H54 (cell line): ENCODE measurements at places on chromosomes 5 and 9.

DNA sequence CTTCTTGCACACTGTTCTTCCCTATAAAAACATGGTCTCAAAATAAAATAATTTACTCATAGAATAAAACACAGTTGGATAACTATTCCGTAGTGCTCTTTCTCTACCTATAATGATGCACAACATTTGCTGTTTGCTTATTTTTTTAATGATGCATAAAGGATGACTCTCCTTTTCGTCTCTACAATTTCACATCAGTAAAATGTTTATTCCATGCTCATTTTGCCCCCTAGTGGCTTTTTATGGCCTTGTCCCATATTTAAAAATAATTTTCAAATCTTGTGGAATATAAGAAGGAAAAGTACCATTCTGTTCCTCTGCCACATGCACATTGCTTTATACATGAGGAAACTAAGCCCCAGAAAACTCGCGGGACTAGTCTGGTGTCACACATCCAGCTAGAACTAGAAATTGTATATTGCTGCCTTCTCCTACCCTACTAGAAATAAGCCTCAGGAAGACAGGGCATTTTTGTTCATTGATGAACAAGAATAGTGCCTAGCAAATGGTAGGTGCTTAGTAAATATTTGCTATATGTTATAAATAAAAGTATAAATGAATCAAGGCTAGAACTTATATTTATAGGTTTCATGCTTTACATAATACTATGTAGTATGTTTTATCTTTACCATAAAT is 12.7 kb downstream of the KCTD16 start:
- no peak for DNase-seq

DNA sequence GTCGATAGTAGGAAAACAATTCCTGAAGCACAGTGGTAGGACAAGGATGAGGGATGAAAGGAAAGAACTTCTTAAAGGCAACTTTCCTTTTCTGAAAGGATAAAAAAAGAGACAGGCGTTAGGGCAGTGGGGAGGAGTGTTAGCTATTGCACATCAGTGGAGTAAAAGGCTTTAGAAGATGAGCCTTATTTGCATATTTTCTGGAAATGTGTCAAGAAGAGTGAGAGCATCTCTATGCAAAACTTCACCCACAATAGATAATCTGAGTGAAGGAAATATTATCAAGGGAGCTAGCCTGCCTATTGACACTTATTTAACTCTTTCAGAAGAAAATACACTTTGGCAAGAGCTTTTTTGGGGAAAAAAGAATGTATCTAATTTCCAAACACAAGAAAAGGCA is 151.6 kb downstream of the MACIR start:
- DNase-seq, result no peak

- DNase-seq, result no peak
Observed at GRCh38 chr5:55535199-55535905, 588 bp upstream of the PLPP1 start.

GRCh38 chr5:56299212-56299611 is 66.1 kb upstream of the ANKRD55 start:
- no peak for DNase-seq

DNA sequence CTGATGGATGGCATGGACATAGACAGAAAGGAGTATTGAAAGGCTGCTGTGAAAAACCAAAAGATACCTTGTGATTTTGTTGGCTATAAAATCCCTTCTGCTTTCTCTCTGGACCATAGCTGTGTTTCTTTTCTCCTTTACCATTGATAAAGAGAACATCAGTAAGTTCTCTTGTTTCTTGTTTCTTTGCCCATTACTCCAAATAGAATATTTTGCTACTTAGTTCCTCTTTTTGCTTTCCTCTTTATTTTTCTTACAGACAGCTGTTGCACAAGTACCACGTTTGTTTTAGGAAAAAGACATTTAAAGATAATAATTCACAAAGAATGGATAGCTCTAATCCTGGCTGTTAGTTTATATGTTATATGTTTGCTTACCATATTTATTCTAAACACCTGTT is 1129.2 kb downstream of the DTWD2 start:
- no peak for DNase-seq

DNA sequence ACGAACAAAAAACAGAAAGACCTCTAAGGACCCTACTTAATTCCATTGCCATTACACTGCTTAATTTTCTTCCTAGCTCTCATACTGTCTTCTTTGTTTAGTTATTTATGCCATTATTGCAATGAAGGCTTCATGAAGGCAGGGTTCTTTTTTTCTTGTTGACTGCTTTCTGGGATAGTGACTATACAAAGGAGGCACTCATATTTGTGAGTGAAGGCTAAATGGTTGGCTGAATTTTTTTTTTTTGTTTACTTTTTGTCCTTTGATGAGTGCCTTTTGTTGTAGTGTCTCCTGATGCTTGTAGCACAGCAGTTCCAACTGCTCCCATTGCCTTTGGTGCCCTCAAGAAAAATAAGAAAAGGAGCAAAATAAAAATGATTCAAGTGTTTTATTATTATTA is 17.8 kb downstream of the CTNNA1 start:
- no peak for DNase-seq

GRCh38 chr9:110626101-110626829 is 42.3 kb upstream of the MUSK start:
- DNase-seq, result no peak

- DNase-seq, result no peak
Observed at GRCh38 chr5:10578293-10578665, 14.4 kb downstream of the ANKRD33B start.

- no peak for DNase-seq
Observed at GRCh38 chr5:82466986-82467561, 188.9 kb upstream of the RPS23 start.
